ENCODE measurements at places on chromosomes 6 and 20. TPM values are rescaled to one million over a fixed set of nuclear protein-coding genes. Genes with fewer than 3 reads are reported as not detected.

MYH7B gene
- 0.86 TPM for total RNA-seq

DNA sequence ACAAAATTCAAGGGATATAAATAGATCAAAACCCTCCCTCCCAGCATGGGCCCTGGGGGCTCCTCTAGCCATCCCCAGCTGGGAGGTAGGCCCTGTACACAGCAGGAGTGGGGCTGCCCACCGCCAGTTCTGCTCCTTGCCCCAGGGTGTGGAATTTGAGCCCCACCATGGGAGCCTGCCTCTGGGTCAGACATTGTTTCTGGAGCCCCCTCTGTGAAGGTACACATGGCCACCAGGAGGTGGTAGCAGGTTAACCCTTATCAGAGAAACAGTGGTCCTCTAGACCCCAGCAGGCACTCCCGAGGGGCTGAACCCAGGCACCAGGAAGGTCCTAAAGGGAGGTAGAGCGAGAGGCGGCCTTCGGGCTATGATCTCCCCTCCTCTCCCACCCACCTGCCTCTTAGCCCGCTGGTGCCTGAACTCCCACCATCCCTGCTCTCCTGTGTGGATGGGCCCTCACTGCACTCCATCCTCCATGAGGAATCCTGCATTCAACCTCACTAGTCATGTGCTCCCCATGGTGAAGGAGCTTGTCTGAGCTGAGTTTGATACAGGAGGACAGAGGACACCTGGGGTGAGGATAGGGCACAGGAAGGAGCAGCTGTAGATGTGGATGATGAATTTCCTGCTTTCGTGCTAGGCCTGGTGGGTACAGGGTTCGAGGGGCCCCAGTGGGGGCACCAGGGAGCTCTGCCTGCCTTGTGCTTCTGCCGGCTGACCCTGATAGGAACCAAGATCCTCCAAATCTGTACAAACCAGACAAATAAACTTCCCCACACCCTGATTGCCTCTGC, 114.9 kb downstream of the GRM4 start:
- DNase-seq, result no peak
- H3K4me3 ChIP-seq, result no peak overlapping the region
- no peak overlapping the region for H3K27ac ChIP-seq
- no peaks in the 10 kb centered on the region for H3K4me1 ChIP-seq

DNA sequence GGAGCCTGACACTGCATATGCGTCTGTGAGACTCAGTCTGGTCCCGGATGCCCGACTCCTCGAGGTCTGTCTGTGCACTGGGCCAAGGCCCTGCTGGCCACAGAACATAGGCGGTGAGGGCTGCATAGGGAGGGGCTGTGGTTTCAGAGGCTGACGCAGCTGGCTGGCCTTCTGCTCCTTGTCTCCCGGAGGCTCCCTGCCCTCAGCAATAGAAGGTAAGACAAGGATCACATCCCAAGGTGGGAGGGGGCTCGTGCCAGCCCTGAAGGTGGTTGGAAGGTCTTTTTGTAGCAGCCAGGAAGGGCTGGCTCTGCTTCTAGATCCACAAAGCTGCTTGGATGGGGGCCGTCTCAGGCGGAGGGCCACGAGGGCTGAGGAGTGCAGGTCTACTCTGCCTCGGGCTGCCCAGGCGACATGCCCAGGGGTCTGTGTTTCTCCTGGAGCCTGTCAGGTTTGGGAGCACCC, 239.8 kb upstream of the SULF2 start:
- no peaks in the 10 kb centered on the region for H3K4me1 ChIP-seq
- no peak overlapping the region for H3K27ac ChIP-seq
- no peaks in the 10 kb centered on the region for H3K36me3 ChIP-seq

ZNF334 gene
- total RNA-seq, result 2.1 TPM

BPI gene
- total RNA-seq, result not detected

- no peak overlapping the region for H3K27ac ChIP-seq
- DNase-seq, result no peak
- H3K4me3 ChIP-seq, result no peak overlapping the region
- H3K36me3 ChIP-seq, result no peaks in the 10 kb centered on the region
Measured at GRCh38 chr6:3039384-3039783, 28.9 kb upstream of the RIPK1 start.

All from activated naive CD4-positive, alpha-beta T cell treated with anti-CD3 and anti-CD28 coated beads for 36 hours (primary cell).